Peyer's patch (tissue), 4 donors: ENCODE measurements at places on chromosomes 16 and 17. TPM values are rescaled to one million over a fixed set of nuclear protein-coding genes. Genes with fewer than 3 reads are reported as not detected.

GRCh38 chr17:49659661-49660382 is 18.1 kb downstream of the SPOP start:
- no peak for DNase-seq
- H3K27ac ChIP-seq, result no peak overlapping the region
- no peaks in the 10 kb centered on the region for H3K27me3 ChIP-seq
- H3K36me3 ChIP-seq, result no peaks in the 10 kb centered on the region
- H3K4me3 ChIP-seq, result no peak overlapping the region
- H3K4me1 ChIP-seq, result no peaks in the 10 kb centered on the region

DNA sequence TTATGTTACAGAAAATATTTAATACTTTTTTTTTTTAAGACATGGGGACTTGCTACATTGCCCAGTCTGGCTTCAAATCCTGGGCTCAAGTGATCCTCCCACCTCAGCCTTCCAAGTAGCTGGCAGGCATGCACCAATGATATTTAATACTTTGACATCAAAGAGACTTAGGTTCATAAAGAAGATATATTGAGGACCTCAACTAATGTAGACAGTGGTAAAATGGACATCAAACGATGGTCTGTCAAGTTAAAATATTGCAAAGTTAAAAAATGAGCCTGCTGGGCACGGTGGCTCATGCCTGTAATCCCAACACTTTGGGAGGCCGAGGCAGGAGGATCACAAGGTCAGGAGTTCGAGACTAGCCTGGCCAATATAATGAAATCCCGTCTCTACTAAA is 8.7 kb downstream of the TEFM start:
- no peak for DNase-seq
- H3K27ac ChIP-seq, result no peak overlapping the region
- no peak overlapping the region for H3K4me3 ChIP-seq
- peaks cover 46% of the 10 kb centered on the region for H3K36me3 ChIP-seq

DNA sequence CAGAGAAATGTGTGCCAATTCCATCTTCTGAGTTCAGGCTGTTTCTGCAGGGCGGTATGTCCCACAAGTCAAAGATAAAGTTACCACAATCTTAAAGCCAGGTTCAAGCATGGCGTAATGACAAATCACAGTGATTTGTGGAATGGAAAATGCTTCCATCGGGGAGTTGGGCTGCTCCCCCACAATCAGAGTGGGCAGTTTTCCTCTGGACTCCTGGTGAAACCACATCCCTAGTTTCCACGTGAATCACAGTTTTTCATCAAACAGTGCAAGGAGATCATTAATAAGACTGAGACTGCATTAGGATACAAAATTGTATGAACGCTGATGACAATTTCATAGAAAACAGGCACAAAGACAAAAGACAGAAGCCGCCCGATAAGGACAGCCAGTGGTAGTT is 3.6 kb downstream of the LITAF start:
- no peaks in the 10 kb centered on the region for H3K27me3 ChIP-seq
- H3K27ac ChIP-seq, result peak overlapping the region; percentile 98
- no peak overlapping the region for H3K4me3 ChIP-seq
- peaks cover under 1% of the 10 kb centered on the region for H3K36me3 ChIP-seq

- no peaks in the 10 kb centered on the region for H3K36me3 ChIP-seq
- no peak for DNase-seq
- no peaks in the 10 kb centered on the region for H3K27me3 ChIP-seq
- no peaks in the 10 kb centered on the region for H3K4me1 ChIP-seq
- H3K27ac ChIP-seq, result no peak overlapping the region
- H3K4me3 ChIP-seq, result no peak overlapping the region
Observed at GRCh38 chr17:2933606-2934005, 129.8 kb downstream of the OR1D5 start.

DNA sequence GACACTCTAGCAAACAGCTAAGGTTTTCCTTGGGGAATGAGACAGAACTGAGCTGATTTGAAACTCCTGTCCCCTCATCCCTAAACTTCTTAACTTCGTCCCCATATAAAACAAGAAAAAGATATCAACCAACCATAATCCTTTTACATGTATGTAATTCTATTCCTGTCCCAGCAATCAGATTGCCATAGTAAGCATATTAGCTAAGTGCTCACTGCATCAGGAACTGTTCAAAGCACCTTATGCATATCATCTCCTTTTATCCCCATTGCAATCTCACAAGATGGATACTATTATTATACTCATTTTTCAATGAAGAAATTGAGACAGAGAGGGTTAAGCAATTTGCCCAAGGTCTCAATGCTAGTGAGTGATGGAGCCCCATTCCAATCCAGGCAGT is 6.8 kb downstream of the KIF18B start:
- H3K27ac ChIP-seq, result no peak overlapping the region
- no peaks in the 10 kb centered on the region for H3K27me3 ChIP-seq
- H3K36me3 ChIP-seq, result no peaks in the 10 kb centered on the region
- no peaks in the 10 kb centered on the region for H3K4me1 ChIP-seq

- no peak overlapping the region for H3K27ac ChIP-seq
- H3K36me3 ChIP-seq, result no peaks in the 10 kb centered on the region
- H3K4me1 ChIP-seq, result no peaks in the 10 kb centered on the region
- H3K27me3 ChIP-seq, result no peaks in the 10 kb centered on the region
Observed at GRCh38 chr16:78142788-78143187, 43.3 kb downstream of the WWOX start.

DNA sequence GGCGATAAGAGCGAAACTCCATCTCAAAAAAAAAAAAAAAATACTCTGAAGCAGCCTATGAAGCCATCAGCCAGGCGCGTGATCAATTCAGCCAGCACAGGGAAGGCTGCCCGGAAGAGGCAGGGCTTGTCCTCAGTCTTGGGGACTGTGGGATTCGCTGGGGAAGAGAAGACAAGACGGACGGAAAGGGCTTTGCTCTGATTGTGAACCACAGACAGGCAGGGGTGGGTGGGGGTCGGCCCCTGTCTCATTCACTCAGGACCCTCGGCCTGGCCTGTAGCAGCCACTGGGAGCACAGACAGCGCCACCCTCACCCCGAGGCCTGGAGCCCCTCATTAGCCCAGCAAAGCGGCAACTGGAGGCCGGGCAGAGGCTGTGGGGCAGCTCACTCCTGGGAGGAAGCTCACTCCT is 37.2 kb downstream of the ABR start:
- no peaks in the 10 kb centered on the region for H3K27me3 ChIP-seq
- H3K27ac ChIP-seq, result no peak overlapping the region
- H3K36me3 ChIP-seq, result no peaks in the 10 kb centered on the region
- H3K4me1 ChIP-seq, result no peaks in the 10 kb centered on the region

DNA sequence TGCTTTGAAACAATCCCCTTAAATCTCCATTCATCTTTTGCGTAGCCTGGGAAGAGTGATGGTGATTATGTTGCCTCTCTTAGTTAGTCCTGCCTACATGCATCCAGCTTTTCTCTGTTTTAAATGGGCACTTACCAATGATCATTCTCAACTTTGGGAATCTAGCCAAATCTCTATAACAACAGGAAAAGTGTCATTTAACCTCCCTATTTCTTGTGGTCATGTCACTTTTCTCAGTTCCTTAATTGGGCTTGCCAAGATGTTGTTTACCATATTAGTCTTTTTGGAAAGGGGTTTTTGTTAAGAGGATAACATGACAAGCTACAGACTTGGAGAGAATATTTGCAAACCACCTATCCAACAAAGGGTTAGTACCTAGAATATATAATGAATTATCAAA is 15.6 kb upstream of the CLEC10A start:
- no peak overlapping the region for H3K27ac ChIP-seq
- no peaks in the 10 kb centered on the region for H3K27me3 ChIP-seq
- no peak overlapping the region for H3K4me3 ChIP-seq
- no peak for DNase-seq
- no peaks in the 10 kb centered on the region for H3K4me1 ChIP-seq

DNA sequence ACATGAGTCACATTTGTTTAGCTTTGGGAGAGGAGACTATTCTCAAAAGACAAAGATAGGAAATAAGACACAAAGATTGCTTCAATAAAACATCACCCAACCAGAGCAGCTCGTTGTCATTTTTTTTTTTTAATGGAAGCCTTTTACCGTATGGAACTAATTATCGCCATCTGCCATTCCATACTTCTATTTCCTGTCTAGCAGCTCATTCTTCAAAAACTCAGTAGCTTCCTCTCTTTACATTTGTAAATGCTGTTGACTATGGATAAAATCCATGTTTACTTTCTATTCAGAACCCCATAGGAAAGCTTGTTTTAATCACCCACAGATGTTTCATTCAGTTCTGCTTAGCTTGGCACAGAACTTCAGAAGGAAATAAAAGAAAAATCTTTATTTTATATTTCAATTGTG is 110.0 kb upstream of the PSMD7 start:
- no peak for DNase-seq
- no peaks in the 10 kb centered on the region for H3K4me1 ChIP-seq
- no peaks in the 10 kb centered on the region for H3K36me3 ChIP-seq
- H3K27ac ChIP-seq, result no peak overlapping the region

DNA sequence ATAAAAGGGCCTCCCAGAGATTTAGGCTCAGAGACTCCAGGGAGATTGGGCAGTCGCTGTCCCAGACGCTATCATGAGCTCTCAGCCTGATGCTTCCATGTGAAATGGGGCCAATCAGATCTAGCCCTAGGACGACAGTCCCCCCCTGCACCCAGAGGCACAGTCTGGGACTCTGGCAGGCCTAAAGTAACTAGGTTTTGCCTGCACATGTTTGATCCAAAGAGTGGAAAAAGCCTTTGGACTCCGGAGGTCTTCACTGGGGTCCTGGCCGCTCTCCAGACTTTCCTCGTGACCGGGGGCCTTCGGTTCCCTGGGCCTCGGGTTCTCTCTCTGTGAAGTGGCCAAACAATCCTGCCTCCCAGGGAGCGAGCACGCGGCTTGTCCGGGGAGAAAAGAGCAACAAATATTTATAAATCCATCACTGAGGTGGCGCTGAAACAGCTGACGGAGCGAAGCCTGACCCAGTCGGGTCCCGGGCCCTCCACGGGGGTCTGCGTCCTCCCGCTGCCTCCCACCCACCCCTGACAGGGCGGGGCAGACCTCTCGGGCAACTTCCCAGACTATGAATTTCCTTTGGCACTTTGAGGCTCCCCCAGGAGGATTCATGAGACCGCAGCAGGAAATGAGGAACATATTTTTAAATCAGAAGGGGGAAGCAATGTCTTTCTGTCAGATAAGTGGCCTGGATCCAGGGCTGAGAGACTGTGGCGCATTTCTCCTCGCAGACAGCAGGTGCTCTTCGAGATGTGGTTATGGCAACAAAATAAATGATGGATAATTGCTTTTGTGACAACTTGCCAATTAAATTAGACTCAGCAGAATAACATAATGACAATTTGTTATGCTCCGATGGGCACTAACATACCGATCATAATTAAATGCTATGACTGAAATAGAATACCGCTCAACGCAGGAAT is 38.9 kb downstream of the MRPS23 start:
- H3K36me3 ChIP-seq, result no peaks in the 10 kb centered on the region
- no peak for DNase-seq
- no peaks in the 10 kb centered on the region for H3K27me3 ChIP-seq
- no peaks in the 10 kb centered on the region for H3K4me1 ChIP-seq
- H3K27ac ChIP-seq, result no peak overlapping the region

DNA sequence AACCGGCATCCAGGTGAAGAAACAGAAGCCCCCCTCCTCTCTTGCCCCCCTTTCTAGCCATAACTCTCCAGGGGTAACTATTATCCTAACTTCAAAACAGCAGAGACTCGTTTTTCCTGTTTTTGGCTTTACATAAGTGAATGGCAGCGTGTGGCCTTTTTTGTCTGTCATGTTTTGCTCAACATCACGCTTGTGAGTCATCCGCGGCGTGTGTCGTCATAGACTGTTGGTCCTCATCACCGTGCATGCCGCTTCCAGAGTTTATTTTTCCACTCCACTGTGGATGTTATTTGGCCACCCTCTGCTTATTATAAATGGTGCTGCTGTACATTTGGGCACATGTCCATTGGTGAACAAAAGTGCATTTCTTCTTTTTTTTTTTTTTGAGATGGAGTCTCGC is 52.6 kb downstream of the ERN1 start:
- H3K4me1 ChIP-seq, result peaks cover 2% of the 10 kb centered on the region
- DNase-seq, result no peak
- H3K36me3 ChIP-seq, result peaks cover 5% of the 10 kb centered on the region
- no peaks in the 10 kb centered on the region for H3K27me3 ChIP-seq
- H3K4me3 ChIP-seq, result no peak overlapping the region

DNA sequence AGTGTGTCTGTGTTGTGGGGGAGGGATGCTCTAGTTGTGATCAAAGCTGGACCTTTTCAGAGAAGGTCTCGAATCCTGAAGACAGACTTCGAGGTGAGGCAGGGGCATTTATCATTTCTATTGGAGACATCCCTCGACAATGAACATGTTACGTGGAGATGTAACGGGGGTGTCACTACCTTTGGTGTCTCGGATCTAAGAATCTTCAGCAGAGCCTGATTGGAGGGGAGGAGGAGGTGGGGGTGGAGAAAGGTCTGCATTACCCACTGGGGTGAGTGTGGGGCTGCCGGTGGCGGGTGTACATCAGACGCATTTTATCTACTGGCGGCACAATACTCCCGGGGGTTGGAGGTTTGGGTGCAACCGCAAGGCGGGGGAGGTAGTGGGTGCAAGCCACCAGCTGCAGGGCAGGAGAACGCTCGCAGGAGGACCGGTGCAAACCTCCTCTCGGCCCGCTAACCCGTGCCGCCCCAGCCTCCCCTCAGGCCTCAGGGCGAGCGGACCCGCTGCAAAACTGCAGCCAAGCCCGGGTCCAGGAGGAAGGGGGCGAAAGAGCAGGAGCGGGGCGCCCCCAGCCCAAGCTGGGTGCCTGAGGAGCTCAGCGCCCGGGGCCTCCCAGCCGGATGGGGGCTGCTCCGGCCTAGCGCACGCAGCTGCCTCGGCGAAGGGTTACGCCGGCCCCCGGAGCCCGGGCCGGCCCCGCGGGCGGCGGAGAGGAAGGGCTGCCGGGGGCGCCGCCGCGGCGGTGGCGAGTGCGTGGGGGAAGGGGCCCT is 735 bp downstream of the ZNF652 start:
- DNase-seq, result peak; percentile 94
- H3K36me3 ChIP-seq, result no peaks in the 10 kb centered on the region
- H3K4me3 ChIP-seq, result peak overlapping the region; percentile 83
- H3K27me3 ChIP-seq, result no peaks in the 10 kb centered on the region

GRCh38 chr16:642189-643049 is 791 bp downstream of the MCRIP2 start:
- peak overlapping the region; percentile 90 for H3K27ac ChIP-seq
- H3K36me3 ChIP-seq, result no peaks in the 10 kb centered on the region
- H3K4me1 ChIP-seq, result peaks cover 12% of the 10 kb centered on the region
- no peaks in the 10 kb centered on the region for H3K27me3 ChIP-seq

GRCh38 chr17:77786090-77786489 is 172.4 kb upstream of the TNRC6C start:
- no peak for DNase-seq
- H3K4me3 ChIP-seq, result no peak overlapping the region
- H3K4me1 ChIP-seq, result no peaks in the 10 kb centered on the region

DNA sequence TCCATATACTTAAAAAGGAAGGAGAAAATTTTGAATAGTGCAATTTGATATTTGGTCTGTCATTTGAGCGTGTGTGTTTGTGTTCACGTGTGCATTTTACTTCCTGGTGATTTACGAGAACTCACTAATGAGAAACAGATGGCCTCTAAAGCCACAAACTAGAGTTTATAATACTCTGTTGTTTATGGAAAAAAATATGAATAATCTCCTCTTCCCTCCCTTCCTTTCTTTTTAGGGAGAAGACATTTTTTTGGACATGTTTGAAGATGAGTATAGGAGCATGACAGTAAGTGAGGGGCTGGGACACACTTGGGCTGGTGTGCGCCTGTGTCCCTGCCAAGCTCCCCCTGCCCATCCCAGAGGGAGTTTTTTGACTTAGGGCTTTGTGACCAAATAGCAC is 102.7 kb downstream of the CLEC16A start:
- no peak overlapping the region for H3K4me3 ChIP-seq
- H3K36me3 ChIP-seq, result no peaks in the 10 kb centered on the region
- no peaks in the 10 kb centered on the region for H3K27me3 ChIP-seq
- H3K27ac ChIP-seq, result peak overlapping the region; percentile 25
- no peak for DNase-seq

GAS2L2 gene
- not detected for total RNA-seq

FAM171A2 gene
- 0.27 TPM for total RNA-seq

CEMP1 gene
- total RNA-seq, result not detected

RCVRN gene
- not detected for total RNA-seq

ITGAD gene
- total RNA-seq, result not detected

CD300LG gene
- total RNA-seq, result not detected

PROCA1 gene
- 3.1 TPM for total RNA-seq
